ENCODE measurements at places on chromosomes 4 and X. TPM values are rescaled to one million over a fixed set of nuclear protein-coding genes. Genes with fewer than 3 reads are reported as not detected.

- DNase-seq = no peak
Observed at GRCh38 chr4:156547439-156547838, 424.2 kb downstream of the PDGFC start.

DNA sequence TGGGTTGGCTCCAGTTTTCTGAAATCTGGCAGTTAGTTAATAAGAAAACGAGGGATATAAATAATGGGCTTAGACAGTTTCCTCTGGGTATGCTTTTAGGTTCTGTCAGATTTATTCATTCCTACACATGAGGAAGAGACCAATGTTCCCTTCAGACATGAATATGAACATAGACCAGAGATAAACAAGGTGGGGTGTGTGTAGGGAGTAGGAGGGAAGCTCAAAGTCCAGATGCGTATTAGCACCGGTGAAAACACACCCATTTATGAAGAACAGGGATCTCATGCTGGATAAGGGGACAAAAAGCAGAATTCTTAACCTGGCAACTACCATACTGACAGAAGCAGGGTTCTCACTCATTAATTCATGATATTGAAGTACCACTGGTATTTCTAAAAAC is 223.0 kb downstream of the SOWAHB start:
- DNase-seq = no peak

The TMSB15C gene
- total RNA-seq = 7.6 TPM

The C4orf36 gene
- total RNA-seq = 1.9 TPM

DNA sequence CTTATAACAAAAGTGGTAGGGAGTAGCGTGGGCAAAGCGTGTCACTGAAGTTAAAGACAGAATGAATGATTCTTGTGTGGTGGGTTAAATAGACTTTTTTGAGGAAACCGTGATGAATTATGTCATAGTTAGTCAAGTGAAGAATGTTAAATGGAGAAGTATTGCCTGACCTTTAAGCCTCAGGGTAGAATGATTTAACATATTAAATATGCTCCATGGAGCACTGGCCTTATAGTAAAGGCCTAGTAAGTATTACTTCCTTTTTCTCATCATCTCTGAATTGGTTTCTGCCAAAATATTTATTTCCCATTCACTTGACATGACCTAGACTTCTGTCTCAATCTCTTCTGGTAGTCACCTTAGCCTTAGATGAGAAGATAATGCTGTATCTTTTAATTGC is 23.7 kb downstream of the MAGEB1 start:
- no peak for DNase-seq

Measured in skin of body (tissue), 3 donors.